ENCODE measurements at places on chromosomes 11 and 22. TPM values are rescaled to one million over a fixed set of nuclear protein-coding genes. Genes with fewer than 3 reads are reported as not detected.

Gene MMP20
- not detected for total RNA-seq

Gene SCGB1A1
- not detected for total RNA-seq

Gene CBX7
- 5.1 TPM for total RNA-seq

Gene CCDC73
- total RNA-seq = not detected

Gene TBX10
- total RNA-seq = not detected

Gene IL10RA
- 0.14 TPM for total RNA-seq

Gene SLC35C1
- total RNA-seq = 19.8 TPM

Gene C11orf98
- 58.7 TPM for total RNA-seq

Gene DCDC1
- not detected for total RNA-seq

Gene ETS1
- total RNA-seq = 115 TPM

Gene FREY1
- 1.4 TPM for total RNA-seq

Gene CCDC89
- total RNA-seq = not detected

Gene PGA5
- total RNA-seq = not detected

Gene PNPLA5
- not detected for total RNA-seq

Gene SLC22A8
- not detected for total RNA-seq

Gene OR5B12
- total RNA-seq = not detected

Gene MYBPC3
- total RNA-seq = not detected

Data from endothelial cell of umbilical vein (primary cell).